Epithelial cell of esophagus (primary cell): ENCODE measurements at places on chromosomes 4 and X.

DNA sequence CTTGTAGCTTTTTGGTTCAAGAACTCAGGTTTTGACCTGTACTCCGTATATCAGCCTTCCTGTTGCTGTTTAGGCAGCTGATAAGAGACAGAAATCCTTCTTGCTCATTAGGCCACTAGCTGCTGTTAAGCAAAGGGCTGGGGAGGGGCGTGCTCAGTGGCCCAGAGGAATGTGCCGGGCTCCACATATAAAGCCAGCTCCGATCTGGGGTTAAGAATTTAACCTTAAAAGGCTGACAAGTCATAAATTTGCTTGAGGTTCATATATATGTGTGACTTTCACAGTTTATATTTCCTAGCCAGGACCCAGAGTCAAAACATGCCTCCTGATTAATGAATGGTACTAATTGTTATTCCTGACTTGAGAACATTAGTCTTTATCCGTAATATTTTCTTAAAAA, 15.3 kb downstream of the GPC3 start:
- no peak for DNase-seq

DNA sequence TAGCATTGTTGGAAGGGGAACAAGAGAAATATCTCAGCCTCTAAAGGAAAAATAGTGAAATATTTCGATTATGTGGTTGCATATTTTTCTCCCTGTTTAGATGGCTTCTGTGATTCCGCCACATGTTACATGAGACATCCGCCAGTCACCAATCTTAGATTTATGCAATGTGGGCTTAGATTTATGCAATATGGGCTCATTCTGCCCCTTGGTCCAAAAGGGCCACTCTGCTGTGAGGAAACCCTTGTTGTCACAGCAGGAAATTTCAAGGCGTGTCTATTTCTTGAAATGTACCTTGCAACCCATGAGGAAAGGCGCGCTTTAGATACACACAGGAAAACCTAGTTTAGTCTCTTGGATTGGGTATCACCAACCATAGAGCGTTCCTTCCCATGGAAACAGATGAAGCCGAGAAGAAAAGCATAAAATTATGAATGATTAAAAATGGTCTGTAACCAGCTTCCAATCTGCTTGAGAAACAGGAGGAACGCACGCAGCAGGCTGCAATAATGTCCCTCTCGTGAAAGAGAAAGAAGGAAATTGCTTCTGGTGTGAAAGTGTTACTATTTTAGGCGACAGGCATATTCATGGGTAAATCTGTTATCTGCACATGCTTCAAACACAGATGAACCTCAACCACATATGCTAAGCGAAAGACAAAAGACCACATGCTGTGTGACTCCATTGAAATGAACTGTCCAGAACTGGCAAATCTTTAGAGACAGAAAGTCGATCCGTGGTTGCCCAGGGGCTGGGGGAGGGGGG, 3.7 kb downstream of the RS1 start:
- no peak for DNase-seq

GRCh38 chr4:140811429-140811828, 55.2 kb upstream of the TBC1D9 start:
- DNase-seq: no peak

DNA sequence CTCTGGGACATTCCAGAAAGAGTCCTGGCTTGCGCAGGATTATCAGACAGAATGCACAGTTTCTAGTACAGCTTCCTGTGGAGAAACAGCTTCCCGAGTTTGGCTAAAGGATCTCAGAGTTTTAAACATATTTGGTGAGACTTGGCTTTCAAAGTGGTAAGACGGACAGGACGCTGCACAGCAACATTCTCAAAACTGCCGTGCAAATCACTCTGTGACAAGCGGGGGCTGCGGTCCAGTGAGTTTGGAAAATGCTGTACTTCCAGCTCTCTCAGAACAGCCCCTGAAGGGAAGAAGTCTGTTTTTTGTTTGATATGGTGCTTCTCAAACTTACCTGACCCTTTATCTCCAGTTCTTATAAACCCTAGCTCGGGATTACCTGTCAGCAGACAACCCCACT, 18.1 kb downstream of the LGI2 start:
- no peak for DNase-seq

DNA sequence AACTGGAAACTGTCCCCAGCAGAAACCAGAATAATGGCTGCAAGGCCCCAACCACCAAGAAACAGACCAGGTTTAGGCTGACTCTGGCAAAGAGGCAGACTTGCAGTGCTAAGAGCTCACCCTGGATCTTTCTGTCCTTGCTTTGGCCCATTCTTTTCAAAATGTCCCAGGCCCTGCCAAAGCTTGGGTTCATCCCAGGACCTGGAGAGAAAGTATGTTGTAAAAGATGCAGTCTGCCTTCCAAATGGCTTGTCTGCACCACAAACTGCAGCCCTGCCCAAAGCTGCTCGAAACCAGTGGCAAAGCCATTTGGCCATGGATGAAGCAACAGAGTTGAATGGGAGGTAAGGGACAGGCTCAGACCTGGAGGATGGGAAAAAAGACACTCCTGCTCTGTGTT, 38.0 kb upstream of the LNX1 start:
- no peak for DNase-seq

GRCh38 chrX:17395154-17395553, 20.2 kb downstream of the NHS start:
- no peak for DNase-seq

GRCh38 chrX:40622479-40623138, 619 bp upstream of the MPC1L start:
- DNase-seq: no peak

GRCh38 chr4:128513664-128514484, 226.3 kb upstream of the PGRMC2 start:
- DNase-seq: no peak

GRCh38 chr4:183738081-183738673, 79.1 kb downstream of the TRAPPC11 start:
- DNase-seq: peak; percentile 96

- DNase-seq: no peak
Observed at GRCh38 chr4:105458001-105458400, 15.9 kb downstream of the PPA2 start.

GRCh38 chr4:38905652-38906385, 38.2 kb downstream of the FAM114A1 start:
- no peak for DNase-seq

- DNase-seq: no peak
Observed at GRCh38 chr4:188872809-188873208, 733.6 kb downstream of the TRIML1 start.

DNA sequence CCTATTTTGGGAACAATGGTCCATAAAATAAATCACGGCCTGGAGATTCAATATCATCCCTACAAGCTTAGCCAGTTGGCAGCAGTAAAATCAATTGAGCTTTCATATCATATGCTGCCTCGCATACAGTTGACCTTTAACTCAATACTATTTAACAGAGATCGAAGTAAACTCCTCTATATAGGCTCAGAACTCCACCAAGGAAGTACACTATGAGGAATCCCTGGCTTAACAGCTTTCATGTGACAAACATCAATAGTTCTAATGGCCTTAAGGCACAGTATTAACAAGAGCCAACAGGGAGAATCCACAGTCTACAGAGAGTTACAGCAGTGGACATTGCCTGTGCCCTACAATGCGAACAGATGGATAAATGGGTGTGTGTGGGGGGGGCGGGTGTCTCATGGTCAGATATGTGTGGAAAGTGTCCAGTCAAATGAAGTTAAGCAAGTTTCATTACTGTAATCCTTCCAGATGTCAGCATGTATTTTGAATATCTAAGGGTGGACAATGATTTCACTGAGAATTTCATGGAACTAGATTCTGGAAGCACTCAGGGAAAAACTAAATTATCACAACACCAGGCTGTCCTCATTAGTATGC, 98.2 kb upstream of the FAM9B start:
- no peak for DNase-seq

DNA sequence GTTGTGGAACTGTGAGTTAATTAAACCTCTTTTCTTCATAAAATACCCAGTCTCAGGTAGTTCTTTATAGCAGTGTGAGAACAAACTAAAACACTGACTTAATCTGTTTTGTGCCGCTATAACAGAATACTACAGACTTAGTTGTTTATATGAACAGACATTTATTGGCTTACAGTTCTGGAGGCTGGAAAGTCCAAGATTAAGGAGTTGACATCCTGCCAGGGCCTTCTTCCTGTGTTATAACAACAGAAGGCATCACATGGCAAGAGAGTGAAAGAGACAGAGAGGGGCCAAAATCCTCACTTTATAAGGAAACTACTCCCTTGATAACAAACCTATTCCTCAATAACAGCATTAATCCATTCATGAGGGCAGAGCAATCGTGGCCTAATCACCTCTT, 42.5 kb upstream of the KCNIP4 start:
- DNase-seq: no peak

DNA sequence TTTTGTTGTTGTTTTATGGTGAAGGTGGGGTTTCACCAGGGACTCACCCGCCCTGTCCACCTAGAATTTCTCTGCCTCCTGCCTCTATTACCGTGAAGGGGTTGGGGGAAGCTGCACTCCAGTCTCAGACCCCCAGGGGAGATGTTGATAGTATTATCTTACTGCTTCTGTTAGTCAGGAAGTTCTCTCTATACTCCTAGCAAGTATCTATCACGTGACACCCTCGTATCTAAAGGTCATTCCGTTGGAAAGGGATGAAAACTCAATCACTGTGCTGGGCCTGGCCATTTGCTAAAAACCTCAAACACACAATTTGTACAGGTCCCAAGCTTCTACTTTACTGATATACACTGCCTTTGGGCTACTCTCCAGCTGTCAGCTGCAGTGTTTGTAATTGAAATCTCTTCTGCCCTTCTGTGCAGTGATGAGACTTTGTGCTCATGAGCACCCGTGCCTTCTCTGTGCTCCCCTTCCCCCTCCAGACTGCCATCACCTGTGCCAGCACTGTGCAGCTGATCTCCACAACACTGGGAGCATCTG, 188.5 kb upstream of the ANXA3 start:
- no peak for DNase-seq

- no peak for DNase-seq
Observed at GRCh38 chr4:105840426-105841174, 54.7 kb upstream of the NPNT start.

DNA sequence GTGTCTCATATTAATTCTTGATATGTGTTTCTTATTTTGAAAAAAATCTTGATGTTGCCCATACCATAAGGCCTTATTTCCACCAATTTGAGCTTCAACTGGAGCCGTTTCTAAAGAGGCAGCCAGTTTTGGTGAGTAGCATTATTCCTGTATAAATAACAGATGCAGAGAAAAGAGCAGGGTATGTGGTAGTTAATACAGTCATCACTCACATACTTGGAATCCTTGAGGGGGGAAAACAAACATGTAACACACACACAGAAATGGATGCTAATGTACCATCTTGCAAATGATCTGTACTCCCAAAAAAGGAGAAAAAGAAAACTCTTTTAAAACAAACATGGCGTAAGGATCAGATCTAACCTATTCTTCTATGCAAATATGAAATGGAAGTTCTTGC, 389.7 kb downstream of the GPM6A start:
- DNase-seq: no peak

- DNase-seq: no peak
Observed at GRCh38 chrX:51406688-51407519, 74.3 kb downstream of the NUDT10 start.

- no peak for DNase-seq
Observed at GRCh38 chr4:38309471-38309870, 349.3 kb downstream of the PTTG2 start.

DNA sequence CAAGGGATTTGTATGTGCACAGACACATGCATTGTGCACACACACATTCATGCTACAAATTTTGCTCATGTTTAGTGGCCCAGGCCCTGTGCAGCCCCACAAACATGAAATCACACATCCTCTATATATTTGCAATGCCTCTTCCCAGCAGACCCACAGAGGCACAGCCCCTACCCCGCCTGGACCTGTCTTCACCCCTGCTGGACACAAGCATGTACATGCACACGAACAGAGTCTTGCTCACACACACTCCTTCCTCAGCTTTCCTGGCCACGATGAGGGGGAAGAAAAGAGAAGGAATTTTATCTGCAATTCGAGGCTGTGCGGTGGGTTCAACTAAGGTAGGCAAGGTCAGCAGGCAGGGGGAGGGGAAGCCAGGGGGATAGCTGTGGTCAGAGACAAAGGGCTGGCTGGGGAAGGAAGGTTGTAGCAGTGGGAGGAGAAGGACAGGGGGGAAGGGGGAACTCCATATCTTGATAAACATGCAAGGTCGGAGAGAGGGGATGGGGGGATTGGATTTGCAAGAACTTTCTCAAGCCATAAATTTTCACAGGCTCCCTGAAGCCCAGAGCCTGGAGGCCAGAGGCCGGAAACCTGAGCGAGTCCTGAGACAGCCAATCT, 156.4 kb downstream of the EFNB1 start:
- no peak for DNase-seq

- no peak for DNase-seq
Observed at GRCh38 chrX:106178826-106179225, 10.7 kb downstream of the PWWP3B start.

DNA sequence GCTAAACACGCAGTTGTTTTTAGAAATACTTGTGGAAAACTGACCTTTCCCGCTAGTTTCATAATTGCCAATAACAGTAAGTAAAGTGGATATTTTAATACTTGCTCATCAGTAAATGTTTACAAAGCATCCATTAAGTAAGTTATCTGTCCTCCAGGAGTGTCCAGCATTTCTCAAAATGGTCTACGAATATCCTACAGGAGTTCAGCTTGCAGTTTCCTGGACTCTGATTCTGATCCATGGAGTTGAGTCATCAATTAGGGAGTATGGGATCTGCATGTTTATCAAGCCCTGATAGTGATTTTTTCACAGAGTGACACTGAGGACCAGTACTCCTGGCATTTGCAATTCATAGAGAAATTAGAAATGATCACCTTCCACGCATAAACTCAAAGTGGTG, 325.2 kb upstream of the AADAT start:
- DNase-seq: no peak

- DNase-seq: no peak
Observed at GRCh38 chr4:86939729-86940575, 5.1 kb downstream of the AFF1 start.

- DNase-seq: peak; percentile 94
Observed at GRCh38 chr4:73740353-73740778, at the start of gene CXCL8. Gene CXCL8, plus strand, starts transcription at chr4:73740569. Its CDS starts 90 bp downstream, at chr4:73740659.

- no peak for DNase-seq
Observed at GRCh38 chr4:41060352-41061334, 153.7 kb downstream of the APBB2 start.

DNA sequence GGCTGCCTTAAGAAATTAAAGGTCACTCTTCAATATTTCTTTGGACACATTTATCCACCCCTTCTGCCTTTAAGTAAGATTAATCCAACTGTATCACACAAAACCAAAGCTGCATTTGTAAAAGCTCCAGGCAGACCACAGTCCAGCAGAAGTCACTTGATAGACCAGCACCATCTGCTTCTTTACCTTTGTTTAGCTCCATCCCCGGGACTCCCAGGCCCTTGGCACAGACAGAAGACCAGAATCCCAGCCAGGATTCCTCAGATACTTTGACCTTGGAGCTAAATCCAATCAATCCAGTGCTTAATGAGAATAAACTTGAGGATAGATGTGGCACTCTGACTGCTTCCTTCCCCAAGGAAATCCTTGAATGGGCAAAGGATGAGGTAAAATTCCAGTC, 333.1 kb upstream of the RASGEF1B start:
- DNase-seq: no peak

- no peak for DNase-seq
Observed at GRCh38 chr4:17232566-17233253, 279.2 kb downstream of the QDPR start.

GRCh38 chrX:18194688-18195087, 26.0 kb downstream of the BEND2 start:
- no peak for DNase-seq

- no peak for DNase-seq
Observed at GRCh38 chr4:152666946-152667345, 12.9 kb downstream of the TMEM154 start.
